ENCODE measurements at places on chromosomes 1 and 21.

- no peak for DNase-seq
Measured at GRCh38 chr1:11753555-11754208, 8.3 kb upstream of the C1orf167 start.

DNA sequence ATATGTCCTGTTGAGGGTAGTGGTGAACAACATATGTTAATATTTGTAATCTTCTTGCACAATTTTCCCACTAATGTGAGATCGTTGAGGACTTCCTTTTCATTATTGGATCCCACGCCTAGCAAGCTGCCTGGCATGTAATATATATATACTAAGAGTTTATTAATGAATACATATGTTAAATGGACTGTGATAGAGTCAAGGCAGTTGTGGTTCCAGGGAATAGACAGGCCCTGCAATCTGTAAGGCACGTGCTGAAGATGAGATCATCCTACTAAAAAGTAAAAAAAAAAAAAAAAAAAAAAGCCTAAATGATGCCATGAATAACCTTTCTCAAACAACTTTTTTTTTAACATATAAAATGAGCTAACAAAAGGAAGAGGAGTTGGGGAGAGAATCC is 28.9 kb downstream of the PLPPR5 start:
- DNase-seq = no peak

DNA sequence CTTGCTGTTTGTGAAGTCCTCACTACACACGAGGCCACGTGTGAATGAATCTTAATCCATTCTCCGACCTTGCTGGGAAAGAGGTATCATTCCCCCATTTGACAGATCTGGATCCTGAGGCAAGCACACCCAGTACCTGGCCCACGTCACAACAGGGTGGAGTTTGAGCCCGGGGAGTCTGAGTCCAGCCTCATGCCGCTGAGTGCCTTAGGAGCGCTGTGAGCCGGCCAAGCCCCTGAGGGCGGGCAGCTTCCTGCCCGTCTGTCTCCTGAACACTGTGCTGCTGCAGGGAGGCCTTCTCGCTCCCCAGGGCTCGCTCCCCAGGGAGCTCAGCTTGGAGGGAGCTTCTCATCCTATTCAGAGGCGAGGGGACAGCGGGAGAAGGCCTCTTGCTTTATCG is 29.7 kb downstream of the SLC45A1 start:
- DNase-seq = no peak

- no peak for DNase-seq
Measured at GRCh38 chr1:36436821-36437220, 13.4 kb downstream of the OSCP1 start.

- DNase-seq = no peak
Measured at GRCh38 chr1:18257778-18258177, 150.2 kb downstream of the IGSF21 start.

GRCh38 chr21:31110430-31110829 is 72.2 kb upstream of the KRTAP19-8 start:
- peak; percentile 73 for DNase-seq

DNA sequence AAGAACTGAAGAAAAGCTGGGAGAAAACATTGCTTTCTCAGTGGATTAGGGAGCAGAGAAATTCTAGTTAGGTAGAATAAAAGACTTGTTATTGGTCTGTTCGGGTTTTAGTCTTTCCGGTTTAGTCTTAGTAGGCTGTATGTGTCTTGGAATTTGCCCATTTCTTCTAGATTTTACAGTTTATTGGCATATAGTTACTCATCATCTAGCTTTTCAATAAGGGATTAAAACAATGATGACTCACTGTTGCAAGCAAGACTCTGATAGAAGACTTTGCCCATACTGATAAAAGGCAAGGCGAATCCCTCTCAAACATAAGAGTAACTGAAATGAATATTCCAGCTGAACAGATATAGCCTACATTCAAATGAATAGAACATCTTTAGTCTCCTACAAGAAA is 62.3 kb downstream of the GPR137B start:
- DNase-seq = no peak

- peak; percentile 33 for DNase-seq
Measured at GRCh38 chr21:14545906-14546480, at the start of gene SAMSN1. Gene SAMSN1, minus strand, starts transcription at chr21:14546315. Its CDS starts 54 bp downstream, at chr21:14546261.

GRCh38 chr1:67753776-67754525 is 69.0 kb downstream of the GADD45A start:
- no peak for DNase-seq

DNA sequence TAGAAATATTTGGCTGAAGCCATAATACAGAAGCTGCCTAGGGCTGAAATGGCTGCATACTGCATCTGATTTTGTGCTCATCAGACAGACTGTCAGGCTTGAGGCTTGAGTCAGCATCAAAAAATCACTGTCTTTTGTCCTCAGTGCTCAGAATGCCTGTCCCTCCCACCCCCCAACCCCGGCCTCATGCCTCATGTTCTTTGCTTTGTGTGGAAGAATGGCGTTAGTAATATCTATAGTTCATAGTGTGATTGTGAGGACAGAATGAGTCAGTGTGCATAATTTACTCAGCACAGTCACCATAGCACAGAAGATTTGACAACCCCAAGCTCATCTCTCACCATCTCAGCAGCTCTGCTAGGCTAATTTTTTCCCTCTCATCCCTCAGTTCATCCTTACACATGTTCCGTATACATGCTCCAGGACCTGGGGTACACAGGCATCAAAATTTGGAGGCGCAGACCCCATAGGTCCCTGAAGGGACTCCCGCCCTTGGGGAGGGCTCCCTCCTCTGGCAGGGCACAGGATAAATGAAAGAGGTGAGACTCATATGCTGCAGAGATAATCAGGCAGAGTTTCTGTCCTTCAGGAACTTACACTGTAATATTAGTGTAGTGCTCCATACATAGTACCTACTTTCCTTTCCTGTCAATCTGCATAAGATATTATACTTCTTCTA is 159.1 kb upstream of the C8B start:
- no peak for DNase-seq

DNA sequence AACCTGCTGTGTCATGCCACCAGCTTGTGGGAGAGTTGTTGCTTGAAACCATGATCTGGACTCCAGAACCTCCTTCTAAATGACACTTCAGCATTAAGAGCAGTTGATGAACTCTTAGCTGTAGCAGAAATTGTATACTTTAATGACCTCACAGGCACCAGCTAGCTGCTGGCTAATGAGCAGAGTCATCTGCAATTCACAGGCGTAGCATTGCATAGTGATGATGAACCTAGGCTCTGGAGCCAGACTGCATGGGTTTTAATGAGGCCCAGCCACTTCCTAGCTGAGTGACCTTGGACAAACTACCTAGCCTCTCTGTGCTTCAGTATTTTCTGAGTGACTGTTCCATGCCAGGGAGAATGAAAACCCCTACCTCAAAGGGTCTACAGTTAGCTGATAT is 407.1 kb downstream of the LMO4 start:
- DNase-seq = no peak

DNA sequence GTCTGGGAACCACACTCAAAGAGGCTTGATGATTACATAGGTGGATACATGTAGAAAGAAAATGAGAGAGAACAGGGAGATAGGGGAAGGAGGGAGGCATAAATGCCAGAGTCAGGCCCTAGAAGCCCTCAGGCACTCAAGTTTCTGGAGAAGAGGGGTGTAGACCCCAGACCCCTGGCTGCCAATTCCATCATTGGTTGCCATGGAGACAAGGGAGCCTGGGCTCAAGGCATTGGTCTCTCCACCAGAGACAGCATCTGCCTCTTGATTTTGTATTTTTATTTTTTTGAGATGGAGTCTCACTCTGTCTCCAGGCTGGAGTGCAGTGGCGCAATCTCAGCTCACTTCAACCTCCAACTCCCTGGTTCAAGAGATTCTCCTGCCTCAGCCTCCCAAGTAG is 114.3 kb upstream of the GRIK3 start:
- DNase-seq = no peak

DNA sequence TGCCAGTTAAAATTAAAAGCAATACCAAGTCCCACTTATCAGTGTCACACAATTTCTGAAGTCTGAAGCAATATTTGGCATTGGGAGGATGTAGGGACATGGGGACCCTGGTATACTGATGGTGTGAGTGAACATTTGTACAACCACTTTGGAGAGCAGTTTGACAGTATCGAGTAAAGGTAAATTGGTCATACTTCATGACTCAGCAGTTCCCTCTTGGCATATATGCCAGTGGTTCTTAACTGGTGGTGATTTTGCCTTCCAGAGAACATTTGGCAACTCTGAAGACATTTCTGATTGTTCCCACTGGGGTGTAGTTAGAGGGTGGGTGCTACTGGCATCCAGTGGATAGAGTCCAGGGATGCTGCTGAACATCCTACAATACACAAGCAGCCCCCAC is 19.7 kb downstream of the FMOD start:
- DNase-seq = no peak

DNA sequence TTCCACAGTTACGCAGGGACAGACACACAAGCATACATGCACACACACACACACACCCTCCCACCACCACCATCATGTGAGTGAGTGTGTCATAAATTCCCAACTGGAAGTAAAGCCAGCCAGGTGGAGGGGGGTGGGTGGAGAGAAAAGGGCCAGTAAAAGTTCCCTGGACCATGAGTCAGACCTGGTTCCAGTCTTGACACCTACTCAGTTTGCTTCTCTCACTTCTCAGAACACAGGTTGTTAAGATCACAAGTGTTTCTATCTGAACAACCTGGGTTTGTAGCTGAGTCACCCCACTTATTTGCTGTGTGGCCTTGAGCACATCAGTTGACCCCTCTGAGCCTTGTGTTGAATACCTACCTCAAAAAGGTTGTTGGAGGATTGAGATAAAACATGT is 9.6 kb downstream of the EPHA10 start:
- no peak for DNase-seq

GRCh38 chr1:19635646-19636045 is 8.5 kb upstream of the NBL1 start:
- DNase-seq = no peak

GRCh38 chr1:101697072-101697471 is 299.7 kb downstream of the OLFM3 start:
- DNase-seq = no peak

- no peak for DNase-seq
Measured at GRCh38 chr1:29499104-29499650, 262.9 kb downstream of the PTPRU start.

- DNase-seq = no peak
Measured at GRCh38 chr1:186620566-186621350, 59.5 kb downstream of the PTGS2 start.

- DNase-seq = no peak
Measured at GRCh38 chr21:38817371-38818324, 11.9 kb downstream of the ETS2 start.

GRCh38 chr1:51901151-51901550 is 22.6 kb upstream of the NRDC start:
- DNase-seq = no peak

DNA sequence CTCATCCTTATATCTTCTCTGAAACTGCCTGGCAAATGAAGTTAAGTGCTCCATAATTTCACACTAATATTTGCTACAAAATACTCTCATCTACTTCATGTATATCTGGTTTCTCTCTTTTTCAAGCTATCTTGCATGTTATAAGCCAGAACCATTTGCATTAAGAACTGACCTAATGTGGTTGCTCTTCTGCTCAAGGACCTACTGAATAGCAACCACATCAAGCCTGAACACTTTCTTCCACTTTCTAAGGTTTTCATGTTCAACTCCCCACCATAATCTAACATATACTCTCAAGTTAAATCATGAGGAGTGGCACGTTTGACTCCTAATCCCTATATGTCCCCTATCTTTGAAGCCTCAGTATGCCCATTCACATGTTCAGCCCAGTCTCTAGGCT is 27.2 kb downstream of the RGS1 start:
- DNase-seq = no peak

DNA sequence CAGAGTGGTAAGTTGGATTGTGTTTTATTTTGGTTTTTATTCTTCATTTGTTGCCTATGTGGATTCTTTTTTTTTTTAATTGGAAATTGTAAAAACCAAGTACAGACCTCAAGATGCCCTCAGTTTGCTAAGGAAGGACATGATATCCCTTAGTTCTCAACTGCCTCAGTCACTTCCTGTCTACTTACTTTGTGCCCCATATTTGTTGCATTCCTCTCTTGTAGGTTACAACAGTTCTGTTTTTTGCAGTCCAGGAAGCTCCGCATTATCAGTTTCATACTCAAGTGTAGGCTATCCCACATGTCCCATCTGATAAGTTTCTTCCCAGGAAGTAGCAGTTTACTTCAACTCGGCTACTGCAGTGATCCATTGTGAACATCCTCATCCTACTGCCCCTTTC is 82.0 kb downstream of the RPAP2 start:
- no peak for DNase-seq

DNA sequence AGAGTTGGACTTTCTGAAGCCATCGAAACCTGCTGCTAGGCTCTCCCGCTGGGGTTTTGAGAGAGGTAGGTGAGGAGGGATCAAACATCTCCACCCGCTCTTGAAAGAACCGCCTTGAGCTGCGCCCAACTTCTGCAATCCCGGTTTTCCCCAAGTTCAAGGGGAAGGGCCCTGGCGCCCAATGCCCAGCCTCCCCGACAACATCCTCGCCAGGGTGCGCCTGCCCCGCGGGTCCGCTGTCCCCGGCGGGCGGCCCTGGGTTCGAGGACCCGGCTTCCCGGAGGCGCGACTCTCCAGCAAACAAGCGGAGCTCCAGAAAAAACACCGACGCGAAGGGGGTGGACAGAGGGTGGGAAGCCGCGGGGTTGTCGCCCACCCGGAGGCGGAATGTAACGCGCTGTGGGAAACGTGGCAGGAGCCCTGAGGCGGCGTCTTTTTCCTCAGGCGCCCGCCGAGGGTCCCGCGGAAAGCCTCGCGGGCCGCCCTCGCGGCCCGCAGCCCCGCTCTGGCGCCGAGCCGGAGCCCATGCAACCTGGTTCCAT is 607 bp downstream of the BTG3 start:
- DNase-seq = peak; percentile 39

- no peak for DNase-seq
Measured at GRCh38 chr1:176243746-176244145, 36.7 kb upstream of the COP1 start.

GRCh38 chr1:181185461-181185860 is 97.0 kb downstream of the IER5 start:
- DNase-seq = no peak

GRCh38 chr1:185860311-185860710 is 126.1 kb downstream of the HMCN1 start:
- DNase-seq = no peak

DNA sequence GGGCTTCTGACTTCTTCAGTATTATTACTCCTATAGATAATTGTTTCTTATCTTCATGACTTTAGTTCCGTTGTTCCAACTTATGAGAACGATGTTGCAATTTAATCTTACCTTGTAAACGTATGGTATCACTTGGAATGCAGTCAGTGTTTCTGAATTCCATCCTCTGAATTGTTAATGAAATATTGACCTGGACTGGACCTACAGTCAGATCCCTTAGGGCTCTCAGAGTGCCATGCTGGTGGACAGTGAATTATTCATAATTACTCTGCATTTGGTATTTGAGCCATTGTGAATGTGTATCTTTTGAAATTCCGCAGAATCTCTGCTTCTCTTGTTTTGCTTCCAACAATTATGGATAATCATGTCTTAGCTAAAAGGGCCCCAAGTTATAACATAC is 72.3 kb downstream of the PRDM2 start:
- no peak for DNase-seq

- no peak for DNase-seq
Measured at GRCh38 chr1:212754193-212754592, 37.4 kb downstream of the NSL1 start.

GRCh38 chr1:234907940-234908405 is 220.7 kb downstream of the TOMM20 start:
- no peak for DNase-seq

All from globus pallidus (tissue), 1 donor.